ENCODE measurements at places on chromosomes 12 and 14. TPM values are rescaled to one million over a fixed set of nuclear protein-coding genes. Genes with fewer than 3 reads are reported as not detected.

Gene SYNJ2BP
- 5.2 TPM for total RNA-seq

Gene GPD1
- 0.70 TPM for total RNA-seq

Gene WIF1
- total RNA-seq, result not detected

Gene P2RX2
- not detected for total RNA-seq

Gene RNF212B
- total RNA-seq, result not detected

DNA sequence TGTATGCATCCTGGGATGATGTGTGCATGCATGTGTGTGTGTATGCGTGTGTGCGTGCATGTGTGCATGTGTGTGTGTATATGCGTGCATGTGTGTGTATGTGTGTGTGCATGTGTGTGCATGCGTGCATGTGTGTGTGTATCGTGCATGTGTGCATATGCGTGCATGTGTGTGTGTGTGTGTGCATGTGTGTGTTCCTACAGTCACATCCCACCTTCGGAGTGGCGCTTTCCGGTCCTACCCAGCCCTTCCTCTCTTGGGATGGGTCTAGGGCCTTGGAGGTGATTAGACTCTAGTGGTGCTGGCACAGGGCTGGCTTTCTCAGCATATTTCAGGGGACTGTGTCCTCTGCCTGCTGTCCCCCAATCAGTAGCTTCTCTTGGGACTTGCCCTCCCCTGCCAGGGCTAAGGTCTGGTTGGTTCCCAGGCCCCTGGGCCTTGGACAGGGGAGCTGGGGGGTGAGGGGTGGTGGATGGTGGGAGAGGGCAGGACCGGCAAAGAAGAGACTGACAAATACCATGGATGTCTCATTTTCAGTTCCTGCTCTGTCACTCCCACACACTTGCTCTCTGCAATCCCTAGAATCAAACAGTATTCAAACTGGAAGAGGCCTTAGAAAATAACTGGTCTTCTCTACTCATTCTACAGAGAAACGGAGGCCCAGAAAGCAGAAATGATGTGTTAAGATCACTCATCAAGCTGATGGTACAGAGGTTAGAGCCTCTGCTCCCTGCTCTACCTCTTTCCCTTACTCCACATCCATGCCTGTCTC is 21.9 kb upstream of the FAIM2 start:
- H3K4me3 ChIP-seq, result no peak overlapping the region
- no peaks in the 10 kb centered on the region for H3K27me3 ChIP-seq
- DNase-seq, result no peak
- no peak overlapping the region for H3K27ac ChIP-seq
- H3K36me3 ChIP-seq, result no peaks in the 10 kb centered on the region

DNA sequence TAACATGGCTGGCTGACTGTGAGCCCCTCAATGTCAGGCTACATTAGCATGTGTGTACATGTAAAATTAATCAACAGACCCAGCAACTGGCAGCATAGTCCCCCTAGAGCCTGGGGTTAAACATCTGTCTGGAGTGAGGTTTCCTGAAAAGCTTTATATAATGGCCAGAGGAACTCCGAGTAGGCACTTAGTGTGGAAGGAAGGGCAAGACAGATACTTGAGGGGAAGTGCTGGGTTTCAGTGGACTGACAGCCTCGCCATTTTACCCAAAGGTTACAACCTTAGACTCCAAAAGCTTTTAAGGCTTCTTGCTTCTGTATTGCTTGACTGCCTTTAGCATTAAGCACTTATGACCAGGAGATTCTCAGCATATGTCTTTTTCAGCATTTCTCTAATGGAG is 430.8 kb downstream of the FLRT2 start:
- H3K27me3 ChIP-seq, result no peaks in the 10 kb centered on the region
- no peak overlapping the region for H3K27ac ChIP-seq
- H3K4me1 ChIP-seq, result no peaks in the 10 kb centered on the region
- H3K36me3 ChIP-seq, result no peaks in the 10 kb centered on the region
- DNase-seq, result no peak
- H3K4me3 ChIP-seq, result no peak overlapping the region

- no peak for DNase-seq
- H3K4me1 ChIP-seq, result peaks cover 84% of the 10 kb centered on the region
- no peak overlapping the region for H3K27ac ChIP-seq
- no peaks in the 10 kb centered on the region for H3K27me3 ChIP-seq
Measured at GRCh38 chr14:61421212-61421923, 100.0 kb downstream of the PRKCH start.

DNA sequence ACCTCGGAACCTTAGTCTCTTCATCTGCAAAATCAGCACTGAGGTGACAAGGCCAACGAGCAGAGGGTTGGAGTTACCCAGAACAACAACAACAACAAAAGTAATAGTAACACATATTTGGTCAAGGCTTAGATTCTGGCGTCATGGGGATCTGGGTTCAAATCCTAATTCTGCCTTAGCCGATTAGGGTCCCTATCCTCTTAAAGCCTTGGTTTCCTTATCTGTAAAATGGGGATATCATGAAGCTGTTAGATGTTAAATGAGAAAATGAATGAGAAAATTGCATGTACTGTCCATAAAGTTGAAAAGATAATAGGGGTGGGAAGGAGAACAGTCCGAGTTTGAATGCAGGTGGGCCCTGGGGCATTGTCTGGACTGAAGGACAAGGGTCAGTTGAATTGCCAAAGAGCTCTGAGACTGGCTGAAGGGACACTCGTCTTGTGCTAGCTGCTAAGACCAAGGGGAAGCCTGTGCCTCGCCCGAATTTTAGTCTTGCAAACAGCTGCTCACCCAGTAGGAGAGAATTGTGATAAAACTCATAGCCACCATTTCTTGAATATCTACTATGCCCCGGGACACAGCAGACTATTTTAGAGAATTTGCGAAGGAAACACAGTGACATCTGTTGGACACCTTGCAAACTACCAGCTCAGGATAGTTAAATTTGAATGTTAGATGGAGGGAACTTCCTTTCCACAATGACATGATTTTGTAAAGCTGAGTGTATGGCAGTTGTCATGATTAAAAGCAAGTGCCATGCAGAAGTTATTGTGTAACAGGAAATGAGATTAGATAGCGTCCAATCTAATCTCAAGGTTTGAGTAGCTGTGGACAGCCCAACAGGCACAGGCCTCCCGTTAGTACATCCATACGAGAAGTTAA is 6.8 kb upstream of the HNF1A start:
- DNase-seq, result no peak
- no peak overlapping the region for H3K4me3 ChIP-seq
- no peak overlapping the region for H3K27ac ChIP-seq
- H3K36me3 ChIP-seq, result no peaks in the 10 kb centered on the region

- no peak for DNase-seq
- H3K27me3 ChIP-seq, result no peaks in the 10 kb centered on the region
- H3K4me3 ChIP-seq, result peak overlapping the region; percentile 80
- H3K36me3 ChIP-seq, result no peaks in the 10 kb centered on the region
- H3K4me1 ChIP-seq, result peaks cover 26% of the 10 kb centered on the region
- H3K27ac ChIP-seq, result peak overlapping the region; percentile 64
Measured at GRCh38 chr14:74085047-74085637, 386 bp downstream of the LIN52 start.

DNA sequence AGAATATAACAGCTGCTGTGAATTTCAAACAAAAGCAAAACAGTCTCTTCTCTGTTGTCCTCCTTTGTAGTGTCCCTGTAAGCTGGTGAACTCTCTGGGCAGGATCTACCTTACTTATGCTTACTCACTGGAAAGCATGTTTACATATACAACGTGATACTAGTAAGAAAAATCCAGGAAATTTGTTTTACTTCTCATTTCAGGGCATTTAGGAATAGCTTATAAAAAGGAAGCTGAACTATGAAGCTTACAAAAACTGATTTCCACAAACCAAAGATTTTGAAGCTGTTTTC is 311.0 kb downstream of the NOVA1 start:
- no peak overlapping the region for H3K27ac ChIP-seq
- no peak for DNase-seq
- no peaks in the 10 kb centered on the region for H3K4me1 ChIP-seq

DNA sequence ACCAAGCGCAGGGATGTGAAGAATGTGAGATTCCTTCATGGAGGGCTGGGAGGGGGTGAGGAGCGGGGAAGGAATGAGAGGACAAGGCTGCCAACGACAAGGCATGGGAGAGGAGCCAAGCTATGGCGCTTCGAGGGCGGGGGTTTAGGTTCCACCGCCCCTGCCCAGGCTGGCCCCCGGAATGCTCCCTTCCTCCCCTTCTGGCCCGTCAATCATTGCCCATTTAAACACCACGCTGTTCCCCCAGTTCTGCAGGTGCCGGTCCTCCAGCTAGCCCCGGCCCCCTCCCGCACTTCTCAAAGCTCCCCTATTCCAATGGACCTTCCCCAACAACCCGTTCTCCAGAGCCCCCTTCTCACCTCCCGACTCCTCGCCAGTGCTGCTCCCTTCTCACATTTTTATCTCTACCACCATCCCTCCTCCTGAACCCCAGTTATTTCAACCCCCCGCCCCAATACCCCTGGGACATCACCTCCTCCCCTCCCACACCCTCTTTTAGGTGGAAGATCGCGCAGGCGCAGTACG is 428 bp downstream of the RNF41 start:
- H3K27ac ChIP-seq, result peak overlapping the region; percentile 96

GRCh38 chr14:104739026-104739425 is 13.9 kb upstream of the SIVA1 start:
- H3K27me3 ChIP-seq, result no peaks in the 10 kb centered on the region
- no peak for DNase-seq
- H3K36me3 ChIP-seq, result no peaks in the 10 kb centered on the region
- no peaks in the 10 kb centered on the region for H3K4me1 ChIP-seq

DNA sequence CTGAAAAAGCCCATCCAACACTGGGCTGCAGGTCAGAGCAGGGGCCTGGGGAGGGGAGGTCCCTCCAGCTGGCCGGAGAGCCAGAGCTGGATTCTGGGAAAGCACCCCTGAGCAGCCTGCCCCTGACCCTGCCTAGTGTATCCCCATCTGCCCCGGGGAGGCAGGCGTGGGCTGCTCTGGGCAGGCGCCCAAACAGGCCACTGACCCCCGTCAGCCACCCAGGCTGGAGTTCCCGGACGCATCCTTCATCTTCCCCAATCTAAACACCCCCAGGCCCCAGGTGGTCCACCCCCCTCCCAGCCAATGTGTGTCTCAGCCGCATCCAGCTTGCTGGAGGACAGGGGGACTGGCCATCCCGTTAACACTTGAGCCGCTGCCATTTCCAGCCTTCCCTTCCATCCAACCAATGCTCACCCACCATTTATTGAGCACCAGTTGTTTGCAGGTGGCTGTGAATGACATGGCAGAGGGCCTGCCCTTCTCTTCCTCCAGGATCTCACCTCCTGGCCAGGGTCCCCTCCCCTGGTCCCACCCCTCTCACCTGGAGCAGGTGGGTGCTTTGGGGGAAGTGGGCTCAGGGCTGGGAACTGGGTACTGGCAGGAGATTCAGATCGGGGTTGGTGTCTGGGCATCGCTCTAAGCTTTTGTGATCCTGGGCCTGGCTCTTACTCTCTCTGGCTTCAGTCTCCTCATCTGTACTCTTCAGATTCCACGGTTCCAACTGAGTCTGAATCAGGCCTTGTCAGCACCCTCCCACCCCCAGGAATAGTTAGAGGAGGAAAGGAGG is 743 bp upstream of the DTX1 start:
- peaks cover 42% of the 10 kb centered on the region for H3K4me1 ChIP-seq
- no peak for DNase-seq
- H3K27ac ChIP-seq, result no peak overlapping the region
- no peaks in the 10 kb centered on the region for H3K36me3 ChIP-seq

Data from CD8-positive, alpha-beta memory T cell (primary cell).